Stimulated activated CD4-positive, alpha-beta T cell treated with anti-CD3 and anti-CD28 coated beads, Interleukin-1b, Interleukin-23, amount 100 ng/mL, for 1 hour (primary cell): ENCODE measurements at places on chromosomes 1 and 21.

DNA sequence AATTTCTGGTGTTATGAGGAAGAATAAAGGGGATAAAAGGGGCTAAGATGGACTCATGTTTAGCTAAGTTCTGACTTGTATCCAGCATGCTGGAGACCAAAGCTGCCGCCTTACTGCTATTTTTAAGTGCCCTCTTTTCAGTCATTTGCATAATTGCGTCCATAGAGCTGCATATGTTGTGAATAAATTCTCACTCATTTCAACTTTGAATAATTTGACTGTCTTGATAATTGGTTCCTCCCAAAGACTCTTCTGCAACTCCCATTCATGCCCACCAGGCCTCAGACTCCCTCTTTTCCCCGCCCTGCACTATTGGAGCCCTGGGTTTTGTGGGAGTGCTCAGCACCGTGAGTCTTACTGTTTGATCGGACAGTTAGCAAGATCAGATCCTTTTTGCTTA is 45.0 kb downstream of the KIAA0040 start:
- no peak for DNase-seq

- DNase-seq = no peak
Measured at GRCh38 chr1:26705788-26706311, 10.0 kb downstream of the ARID1A start.

DNA sequence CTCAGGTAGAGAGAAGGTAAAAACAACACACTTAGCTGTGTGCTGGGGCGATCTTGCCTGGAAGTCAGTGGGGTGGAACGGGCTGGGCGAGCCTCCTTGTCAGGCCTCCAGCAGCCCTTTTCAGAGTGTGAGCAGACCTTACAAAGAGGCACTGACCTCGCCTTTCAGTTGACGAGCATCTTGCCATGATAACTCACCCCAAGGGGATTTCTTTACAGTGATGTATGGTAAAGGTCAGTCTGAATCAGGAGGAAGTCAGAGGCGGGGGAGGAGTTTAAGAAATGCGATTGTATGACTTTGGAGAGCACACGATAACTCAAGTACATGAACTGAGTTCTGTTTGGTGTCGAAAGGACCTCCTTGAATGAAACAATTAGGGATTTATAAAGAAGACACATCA is 326.5 kb upstream of the PROX1 start:
- no peak for DNase-seq

GRCh38 chr1:5424802-5425703 is 567.2 kb downstream of the NPHP4 start:
- DNase-seq = no peak

GRCh38 chr1:62689524-62689923 is 1.3 kb upstream of the DOCK7 start:
- no peak for DNase-seq
